ENCODE measurements at places on chromosomes 7 and 10.

GRCh38 chr7:29843093-29843492 lies 36.8 kb downstream of the WIPF3 start:
- DNase-seq, result no peak

DNA sequence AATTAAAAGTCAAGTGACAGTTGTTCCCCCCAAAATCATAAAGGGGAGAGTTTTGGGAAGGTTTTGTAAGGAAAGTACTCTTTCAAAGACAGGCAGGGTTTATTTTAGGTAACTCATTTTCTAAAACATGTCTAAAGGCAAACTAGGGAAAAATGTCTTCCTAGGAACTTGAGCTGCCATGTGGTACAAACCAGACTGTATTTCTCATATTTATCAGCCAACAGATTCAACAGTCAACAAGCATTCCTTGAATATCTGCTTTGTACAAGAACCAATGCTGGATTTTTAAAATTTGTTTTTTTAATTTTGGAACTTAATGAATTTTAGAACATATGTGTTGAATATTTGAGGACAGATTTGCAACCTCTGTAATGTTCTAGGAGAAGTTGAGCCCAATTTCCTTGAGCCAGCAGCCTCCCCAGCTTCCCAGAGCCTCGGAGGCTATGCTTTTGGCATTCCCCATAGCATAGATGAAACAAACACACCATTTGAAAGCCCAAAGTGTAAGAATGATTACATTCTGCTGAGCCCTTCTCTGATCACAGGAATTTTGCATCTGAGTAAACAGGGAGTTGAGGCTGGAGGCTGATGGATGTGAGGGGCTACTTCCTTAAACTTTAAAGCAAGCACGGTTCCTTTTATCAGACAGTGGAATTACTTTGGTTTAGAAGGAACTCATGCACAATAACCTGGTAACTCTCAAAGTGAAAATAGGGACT lies 345.1 kb downstream of the RNLS start:
- no peak for DNase-seq

DNA sequence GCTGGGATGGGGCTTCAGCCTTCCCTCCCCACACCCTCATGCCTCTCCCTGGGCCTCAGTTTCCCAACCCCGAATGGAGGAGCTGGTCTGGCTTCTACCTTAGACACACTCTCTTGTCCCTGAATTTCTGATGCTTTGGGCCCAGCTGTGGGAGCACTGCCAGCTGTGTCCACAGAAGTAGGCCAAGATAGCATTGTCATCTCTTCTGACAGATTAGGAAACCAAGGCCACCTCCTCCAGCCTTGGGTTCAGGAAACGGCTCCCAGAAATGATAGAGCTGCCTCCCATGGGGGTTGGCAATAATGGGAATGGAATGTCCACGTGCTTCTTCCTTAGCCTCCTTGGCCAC lies 1.3 kb downstream of the PPIF start:
- DNase-seq, result no peak

DNA sequence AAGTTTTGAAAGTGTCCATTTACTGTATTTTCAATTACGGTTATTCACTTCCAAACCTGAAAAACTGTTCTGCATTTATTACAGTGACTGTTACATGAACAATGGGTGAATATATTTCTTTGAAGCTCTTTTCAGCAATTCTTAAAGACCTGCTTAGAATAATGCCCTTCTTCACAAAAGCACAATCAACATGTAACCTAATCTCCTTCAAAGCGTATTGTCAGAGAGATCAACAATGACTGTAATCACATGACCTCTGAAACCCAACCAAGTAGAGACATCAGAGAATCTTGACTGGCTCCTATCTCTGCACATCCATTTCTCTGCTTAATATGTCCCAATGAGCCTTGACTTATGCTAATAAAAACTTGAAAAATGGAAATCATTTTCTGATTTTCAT lies 126.7 kb downstream of the NRCAM start:
- DNase-seq, result no peak

GRCh38 chr7:86846494-86847190 lies 202.9 kb downstream of the GRM3 start:
- DNase-seq, result no peak

DNA sequence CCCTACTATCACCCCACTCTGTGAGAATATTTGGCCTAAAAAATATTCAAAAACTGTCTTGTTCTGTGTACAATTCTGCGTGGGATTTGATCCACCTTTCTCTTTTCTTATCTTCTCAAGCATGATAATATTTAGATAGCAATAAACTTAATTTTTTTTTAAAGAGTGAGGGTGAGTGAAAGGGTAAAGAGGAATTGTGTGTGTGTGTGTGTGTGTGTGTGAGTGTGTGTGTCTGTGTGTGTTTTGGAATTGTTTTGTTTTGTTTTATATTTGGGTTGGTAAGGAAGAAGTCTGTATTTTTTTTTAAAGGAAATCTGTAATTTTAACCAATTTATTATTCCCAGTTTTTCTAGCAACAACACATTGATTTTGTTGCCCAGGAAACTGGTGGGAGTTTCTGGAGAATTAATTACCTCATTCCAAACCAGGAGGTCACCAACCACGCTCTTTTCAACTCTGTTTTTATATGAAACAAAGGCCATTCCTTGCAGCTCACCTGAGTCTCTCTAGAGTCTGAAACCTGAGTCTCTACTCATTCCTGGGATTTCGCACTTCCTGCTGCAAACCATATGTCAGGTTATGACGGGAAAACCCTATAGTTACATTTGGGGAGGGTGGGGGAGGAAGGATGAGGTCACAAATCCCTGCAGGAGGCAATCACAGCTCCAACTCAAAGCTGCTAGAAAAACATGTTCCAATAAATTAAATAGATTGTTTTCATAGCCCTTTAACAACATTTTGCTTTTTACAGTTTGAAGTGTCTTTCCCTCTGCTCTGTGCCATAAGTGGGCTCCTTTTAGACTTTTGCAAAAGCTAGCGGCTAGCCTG lies 38.1 kb upstream of the XPNPEP1 start:
- DNase-seq, result no peak

DNA sequence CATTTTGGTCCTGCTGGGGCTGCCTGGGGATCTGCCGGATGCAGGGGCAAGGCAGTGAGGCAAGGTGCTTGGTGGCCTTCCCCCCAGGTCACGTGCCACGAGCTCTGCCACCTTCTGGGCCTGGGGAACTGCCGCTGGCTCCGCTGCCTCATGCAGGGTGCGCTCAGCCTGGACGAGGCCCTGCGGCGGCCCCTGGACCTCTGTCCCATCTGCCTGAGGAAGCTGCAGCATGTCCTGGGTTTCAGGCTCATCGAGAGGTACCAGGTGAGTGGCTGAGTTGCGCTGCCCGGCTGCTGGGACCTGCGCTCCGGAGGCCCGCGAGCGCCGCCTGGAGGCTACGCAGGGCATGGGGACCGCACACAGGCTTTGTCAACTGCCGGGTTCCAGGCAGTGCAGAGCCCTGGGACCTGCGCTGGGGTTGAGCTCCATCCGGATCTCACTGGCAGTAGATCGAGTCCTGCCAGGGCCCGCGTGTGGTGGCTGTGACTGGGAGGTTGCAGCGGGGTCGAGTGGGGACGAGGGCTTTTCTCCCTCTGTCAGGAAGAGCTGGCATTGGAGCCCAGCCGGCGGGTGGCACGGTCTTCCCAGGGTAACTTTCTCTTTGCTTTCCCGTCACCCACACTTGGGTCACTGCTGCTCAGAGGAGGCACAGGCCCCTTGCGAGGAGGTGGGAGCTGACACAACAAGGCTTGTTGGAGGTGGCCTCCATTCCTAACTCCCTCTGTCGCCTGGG lies 21.7 kb downstream of the AMZ1 start:
- peak; percentile 75 for DNase-seq

DNA sequence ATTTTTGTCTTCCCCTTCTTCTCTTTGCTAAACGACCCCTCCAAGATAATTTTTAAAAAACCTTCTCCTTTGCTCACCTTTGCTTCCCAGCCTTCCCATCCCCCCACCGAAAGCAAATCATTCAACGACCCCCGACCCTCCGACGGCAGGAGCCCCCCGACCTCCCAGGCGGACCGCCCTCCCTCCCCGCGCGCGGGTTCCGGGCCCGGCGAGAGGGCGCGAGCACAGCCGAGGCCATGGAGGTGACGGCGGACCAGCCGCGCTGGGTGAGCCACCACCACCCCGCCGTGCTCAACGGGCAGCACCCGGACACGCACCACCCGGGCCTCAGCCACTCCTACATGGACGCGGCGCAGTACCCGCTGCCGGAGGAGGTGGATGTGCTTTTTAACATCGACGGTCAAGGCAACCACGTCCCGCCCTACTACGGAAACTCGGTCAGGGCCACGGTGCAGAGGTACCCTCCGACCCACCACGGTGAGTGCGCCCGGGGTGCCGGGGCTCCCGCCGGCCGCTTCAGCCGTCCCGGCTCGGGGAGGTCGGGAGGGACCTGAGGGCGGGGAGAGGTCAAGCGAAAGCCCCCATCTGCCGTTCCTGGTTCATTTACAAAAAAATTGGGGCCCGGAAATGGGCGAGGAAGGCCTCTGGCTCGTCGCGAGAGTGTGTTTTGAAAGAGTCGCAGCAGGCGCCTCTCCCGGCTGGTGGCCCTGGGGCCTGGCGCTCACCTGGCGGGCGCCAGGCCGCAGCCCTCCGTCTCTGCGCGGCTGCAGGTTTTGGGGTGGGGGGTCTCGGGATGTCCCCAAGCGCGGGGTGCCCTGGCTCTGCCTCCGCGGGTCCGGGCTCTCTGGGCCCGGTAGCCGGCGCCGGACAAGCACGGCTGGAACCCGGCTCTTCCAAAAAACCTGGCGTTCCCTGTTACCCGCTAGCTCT lies 1.2 kb downstream of the GATA3 start:
- DNase-seq, result no peak

DNA sequence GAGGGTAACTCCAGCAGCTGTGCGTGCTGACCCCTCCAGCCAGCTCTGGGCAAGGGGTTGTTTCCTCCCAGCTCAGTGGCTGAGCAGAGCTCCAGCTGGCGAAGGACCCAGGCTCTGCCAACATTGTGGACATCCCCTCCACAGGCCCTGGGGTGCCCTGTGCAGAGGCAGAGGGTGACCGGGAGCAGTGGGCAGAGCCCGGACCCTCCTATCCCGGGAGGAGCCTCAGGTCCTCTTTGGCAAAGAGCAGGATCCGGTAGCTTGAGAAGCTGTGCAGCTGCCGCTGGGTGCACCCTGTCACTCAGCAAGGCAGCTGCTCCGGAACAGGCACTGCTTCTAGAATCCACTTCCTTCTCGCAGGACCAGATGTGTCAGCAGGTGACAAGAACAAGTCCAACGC lies 175.9 kb downstream of the EBF3 start:
- DNase-seq, result no peak

DNA sequence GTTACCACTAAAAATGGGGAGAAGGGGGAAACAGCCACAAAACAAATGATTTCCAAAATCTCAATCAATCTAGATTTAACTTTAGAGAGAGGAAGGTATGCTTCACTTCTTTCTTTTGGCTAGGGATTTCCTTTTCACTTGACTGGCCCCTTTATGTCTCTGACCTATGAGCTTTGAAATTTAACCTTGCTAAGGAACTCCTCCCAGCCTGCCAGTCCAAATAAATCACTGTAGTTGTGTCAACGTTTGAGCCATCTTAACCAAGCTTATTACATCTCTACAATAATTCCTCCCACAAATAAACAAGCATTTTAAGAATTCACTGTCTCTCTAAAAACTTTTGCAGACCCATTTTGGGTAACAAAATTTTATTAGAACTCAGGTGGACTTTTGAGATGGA lies 315.5 kb upstream of the CELF2 start:
- DNase-seq, result no peak
